RKO (cell line): ENCODE measurements at places on chromosomes 5 and 9.

DNA sequence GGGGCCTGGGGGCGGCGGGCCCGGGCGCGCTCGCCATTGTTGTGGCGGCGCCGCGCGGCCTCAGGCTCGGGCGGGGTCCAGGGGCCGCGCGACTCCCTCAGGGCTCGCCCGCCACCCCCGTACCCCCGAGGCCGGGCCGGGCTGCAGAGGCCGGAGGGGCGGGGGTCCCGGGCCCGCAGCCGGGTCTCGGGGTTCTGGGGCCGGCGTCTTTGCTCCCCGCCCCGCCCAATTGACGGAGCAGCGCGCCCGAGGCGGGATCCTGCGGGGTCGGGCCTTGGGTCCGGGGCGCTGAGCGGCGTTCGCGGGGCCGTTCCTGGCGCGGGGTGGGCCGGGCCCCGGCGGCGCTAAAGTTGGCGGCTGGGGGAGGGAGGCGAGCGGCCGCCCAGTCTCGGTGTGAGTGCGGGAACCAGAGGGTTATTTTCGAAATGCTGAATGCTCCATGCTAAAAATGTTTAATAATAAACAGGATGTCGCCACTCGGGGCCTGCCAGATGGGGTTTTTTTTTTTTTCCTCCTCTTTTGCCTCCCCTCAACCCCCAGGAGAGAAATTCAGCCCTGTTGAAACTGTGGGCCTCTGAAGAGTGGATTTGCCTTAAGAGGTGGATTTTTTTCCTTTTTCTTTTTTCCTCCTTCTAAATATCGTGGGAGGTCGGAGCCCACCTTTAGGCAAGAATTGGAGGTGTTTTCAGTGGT is 724 bp downstream of the PRRC2B start:
- DNase-seq, result peak; percentile 46

DNA sequence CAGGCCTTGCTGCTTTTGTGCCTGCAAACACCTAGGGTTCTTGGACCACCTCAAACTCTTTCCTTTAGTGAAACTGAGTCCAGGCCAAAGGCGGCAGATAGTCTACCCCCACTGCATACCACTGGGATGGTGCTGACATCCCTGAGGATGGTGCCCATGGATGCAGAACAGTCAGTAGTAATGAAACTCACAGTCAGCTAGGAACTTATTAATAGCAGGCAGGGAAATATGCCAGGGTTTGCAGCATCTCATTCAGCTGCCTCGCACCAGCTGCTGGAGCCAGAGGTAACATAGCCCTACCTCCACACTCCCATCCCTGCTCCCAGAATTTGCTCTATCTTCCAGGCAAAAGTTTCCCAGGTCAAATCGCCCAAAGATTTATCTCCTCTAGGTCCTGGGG is 189.1 kb downstream of the SREK1 start:
- DNase-seq, result no peak

GRCh38 chr9:3888497-3888858 is 362.7 kb upstream of the RFX3 start:
- DNase-seq, result no peak

DNA sequence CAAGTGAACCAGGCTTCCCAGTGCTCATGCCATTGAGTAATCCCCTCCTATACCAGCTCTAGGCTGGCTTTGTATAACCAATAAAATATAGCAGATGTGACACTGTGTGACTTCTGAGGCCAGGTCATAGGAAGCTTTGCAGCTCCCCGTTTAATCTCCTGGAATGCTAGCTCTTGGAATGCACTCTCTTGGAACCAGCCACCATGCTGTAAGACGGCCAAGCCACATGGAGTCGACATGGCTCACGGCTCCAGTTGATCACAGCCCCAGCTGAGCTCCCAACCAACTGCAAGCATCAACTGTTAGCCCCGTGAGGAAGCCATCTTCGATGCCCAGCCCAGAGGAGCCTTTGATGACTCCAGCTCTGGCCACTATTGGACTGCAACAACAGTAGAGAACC is 74.5 kb downstream of the SH3TC2 start:
- DNase-seq, result no peak

DNA sequence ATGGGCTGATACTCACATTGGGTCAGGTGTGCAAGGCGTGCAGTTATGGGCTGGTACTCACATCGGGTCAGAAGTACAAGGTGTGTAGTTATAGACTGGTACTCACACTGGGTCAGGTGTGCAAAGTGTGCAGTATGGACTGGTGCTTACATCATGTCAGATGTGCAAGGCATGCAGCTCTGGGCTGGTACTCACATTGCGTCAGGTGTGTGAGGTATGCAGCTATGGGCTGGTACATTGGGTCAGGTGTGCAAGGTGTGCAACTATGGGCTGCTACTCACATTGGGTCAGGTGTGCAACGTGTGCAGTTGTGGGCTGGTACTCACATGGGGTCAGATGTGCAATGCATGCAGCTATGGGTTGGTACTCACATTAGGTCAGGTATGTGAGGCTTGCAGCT is 213.8 kb downstream of the SEMA5A start:
- DNase-seq, result no peak

DNA sequence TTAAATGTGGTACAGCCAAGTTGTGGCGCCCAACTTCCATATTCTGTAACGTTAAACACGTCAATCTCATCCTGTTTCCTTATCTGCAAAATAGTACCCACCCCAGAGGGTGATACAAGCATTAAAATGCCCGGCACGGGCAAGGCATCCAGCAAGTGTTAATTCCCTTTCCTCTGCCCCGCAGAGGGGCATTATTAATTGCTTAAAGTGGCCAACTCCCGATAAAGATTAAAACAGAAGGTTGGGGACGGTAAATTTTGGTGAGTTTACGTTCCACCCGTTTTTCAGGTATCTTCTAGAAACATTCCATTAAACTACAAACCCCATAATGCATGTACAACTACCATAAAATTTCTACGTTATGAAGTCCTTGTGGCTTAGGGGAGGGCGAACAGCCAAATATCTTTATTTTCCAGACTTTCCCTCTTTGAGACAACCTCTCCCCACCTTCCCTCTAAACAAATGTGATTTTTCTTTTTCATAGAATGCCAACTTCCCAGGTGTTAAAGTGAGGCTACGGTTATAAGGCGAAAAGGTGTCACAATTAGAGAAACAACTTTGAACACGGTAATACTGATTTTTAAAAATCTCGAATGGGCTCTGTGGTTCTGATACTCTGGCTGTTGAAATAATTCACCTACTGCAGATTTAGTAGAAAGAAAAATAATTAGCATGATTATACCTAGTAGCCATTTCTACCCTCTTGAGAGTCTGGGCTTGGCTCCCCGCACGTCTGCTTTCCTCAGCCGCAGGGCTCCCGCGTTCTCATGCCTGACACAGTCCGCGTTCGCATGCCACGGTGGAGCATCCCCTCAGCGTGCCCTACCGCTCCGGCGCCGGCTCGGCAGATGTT is 1.2 kb upstream of the GPBP1 start:
- peak; percentile 56 for DNase-seq

DNA sequence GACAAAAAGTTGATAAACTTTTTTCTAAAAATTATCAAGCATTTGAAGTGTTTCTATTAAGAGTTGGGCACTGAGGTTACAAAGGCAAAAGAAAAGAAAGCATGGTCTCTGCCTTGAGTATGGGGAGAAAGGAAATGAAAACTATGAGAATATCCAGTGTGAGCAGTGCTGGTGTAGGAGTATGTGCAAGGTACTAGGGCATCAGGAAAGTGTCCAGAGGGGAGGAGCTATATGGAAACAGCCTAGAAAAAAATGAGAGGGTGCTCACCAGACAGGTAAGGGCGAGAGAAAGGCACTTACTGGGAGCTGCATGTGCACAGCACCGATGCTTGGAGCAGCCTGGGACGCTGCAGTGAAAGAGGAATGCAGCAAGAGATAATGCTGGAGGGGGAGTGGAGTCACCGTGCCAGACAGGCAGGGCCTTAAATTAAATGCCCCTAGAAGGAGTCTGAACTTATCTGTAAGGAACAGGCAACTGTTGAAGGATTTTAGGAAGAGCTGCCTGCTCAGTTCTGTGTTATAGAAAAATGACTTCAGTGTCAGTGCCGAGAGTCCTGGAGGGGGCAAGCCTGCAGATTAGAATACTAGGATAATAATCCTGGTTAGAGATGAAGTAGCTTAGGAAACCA is 14.0 kb downstream of the MCC start:
- DNase-seq, result no peak

DNA sequence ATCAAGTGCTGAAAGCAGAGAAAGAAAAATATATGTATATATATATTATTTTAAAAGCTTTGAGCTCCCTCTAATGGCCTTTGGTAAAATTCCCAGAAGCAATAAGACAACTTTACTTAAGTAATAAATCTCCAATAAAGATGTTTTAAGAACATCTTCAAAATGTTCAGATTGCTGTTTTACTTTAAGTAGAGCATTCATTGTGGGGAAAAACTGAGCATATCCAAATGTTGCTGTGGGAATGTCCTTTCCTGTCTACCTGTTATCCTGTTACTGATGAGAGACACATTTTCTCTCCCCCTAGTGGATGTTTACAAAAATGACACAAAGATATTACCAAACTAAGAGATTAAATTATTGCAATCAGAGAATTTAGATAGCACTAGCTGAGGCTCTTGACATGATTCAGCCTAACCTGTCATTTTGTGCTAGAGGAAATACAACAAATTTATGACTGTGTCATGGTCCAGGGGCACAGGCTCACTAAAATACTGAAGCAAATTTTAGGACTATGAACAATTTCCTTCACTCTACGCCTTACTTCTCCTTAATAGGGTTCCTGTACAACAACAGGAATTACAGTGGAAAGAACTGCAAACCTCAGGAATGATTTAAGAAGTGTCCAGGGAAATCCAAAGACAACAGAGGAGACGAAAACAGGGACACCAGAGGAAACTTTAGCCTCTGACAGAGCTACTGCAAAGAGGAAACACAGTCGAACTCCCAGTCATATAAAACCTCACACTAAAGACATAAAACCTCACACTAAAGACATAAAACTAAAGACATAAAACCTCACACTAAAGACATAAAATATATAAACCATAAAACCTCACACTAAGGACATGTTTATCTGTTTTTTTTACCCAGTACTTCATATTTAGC is 24.3 kb upstream of the PRRC1 start:
- DNase-seq, result peak; percentile 76

DNA sequence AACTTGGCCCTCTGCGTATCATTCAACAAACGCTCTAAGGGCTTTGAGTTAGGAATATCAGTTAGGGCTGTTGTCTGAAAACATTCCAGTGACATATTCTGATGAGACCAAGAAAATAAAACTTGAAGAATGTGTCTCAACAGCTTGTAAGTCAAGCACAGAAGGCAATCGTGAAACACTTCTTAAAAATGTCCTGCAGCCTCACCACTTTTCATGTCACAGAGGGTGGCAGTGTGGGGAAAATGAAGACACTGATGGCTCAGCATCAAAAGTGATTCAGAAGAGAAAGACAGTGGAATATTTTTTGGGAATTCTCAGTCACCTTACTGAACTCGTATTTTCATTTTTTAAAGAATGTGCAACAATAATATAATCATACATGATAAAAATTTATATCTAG is 247.3 kb downstream of the CTNND2 start:
- no peak for DNase-seq

GRCh38 chr5:178209334-178210072 is 5.2 kb downstream of the HNRNPAB start:
- DNase-seq, result no peak

GRCh38 chr5:16935231-16936149 is 598 bp downstream of the MYO10 start:
- peak; percentile 66 for DNase-seq

- DNase-seq, result no peak
Observed at GRCh38 chr5:161547406-161547737, 847 bp upstream of the GABRB2 start.

GRCh38 chr5:101561018-101561417 is 657.9 kb upstream of the ST8SIA4 start:
- DNase-seq, result no peak

GRCh38 chr5:111574311-111574710 is 62.0 kb upstream of the STARD4 start:
- DNase-seq, result peak; percentile 30

DNA sequence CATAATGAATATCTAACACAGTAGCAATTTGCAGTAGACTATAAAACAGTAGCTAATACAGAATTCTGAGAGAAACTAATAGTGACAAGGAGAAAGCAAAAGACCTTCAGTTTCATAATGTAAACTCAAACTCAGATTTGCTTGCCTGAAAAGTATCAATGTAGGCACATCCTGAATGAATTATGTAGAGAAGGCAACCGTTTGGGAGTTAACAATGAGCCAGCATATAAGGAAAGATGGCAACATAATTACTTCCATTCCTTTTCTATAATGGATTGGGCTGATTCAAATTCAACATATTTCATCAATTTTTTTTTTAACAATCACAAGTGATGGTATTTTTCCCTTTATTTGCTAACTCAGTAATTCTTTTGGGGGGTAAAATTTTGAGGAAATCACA is 261.6 kb downstream of the SEMA5A start:
- DNase-seq, result no peak

DNA sequence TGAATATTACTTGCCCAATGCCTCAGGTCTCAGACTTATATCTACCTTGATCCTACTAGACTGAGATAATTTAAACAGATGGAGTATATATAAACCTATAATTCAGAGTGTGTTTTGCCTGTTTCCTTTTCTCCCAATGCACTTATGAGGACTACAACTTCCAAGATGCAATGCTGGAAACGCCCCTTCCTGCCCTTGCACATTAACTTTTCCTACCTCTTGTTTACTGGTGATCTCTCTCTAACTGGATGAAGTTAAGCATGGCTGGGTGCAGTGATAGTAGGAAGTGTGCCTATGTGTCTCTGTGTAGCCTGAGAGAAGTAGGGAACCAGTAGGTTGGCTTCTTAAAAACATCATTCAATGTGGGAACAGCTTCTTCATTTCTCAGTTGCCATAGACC is 115.2 kb downstream of the SVEP1 start:
- no peak for DNase-seq

- no peak for DNase-seq
Observed at GRCh38 chr5:98698359-98698758, 75.1 kb upstream of the RGMB start.

DNA sequence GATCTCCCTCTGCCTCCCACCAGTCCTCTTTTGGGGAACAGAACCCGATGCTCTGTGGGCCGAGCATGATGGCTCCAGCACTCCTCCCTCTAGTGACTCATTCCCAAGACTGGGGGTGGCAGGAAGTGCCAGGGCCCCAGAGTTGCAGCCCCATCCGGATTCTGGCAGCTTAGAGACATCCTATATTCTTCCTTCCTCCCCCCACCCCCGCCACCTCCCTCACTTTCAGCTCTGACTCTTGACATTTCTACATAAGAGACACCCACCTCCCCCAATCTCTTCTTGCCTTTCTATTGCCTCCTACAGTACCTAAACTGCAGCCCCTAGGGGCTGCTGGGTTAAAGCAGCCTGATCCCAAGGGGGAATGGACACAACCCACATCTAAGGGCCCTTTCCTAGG is 47.1 kb upstream of the MATR3 start:
- DNase-seq, result peak; percentile 87

DNA sequence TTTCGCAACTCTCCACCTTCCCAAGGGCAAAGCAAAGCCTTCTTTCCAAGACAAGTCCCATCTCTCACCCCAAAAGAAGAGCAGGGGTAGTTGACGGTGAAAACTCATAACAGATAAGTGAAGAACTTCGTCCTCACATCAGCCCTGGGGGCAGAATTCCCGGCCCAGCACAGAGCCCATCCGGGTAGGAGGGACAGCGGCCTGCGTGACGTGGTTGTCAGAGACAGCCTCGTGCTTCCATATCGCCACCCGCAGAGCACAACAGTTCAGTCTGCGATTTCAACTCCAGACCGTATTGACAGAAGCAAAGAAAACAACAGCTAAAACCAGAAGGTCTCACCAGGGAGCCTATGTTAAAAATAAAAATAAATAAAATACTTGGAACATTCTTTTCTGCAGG is 273.2 kb downstream of the SYK start:
- no peak for DNase-seq
